A549 treated with DMSO at 1 μM for 4 hours (cell line): ENCODE measurements at places on chromosomes 3 and 15. TPM values are rescaled to one million over a fixed set of nuclear protein-coding genes. Genes with fewer than 3 reads are reported as not detected.

The H1-8 gene
- total RNA-seq = not detected in 5 replicates

The GOLGA8T gene
- 0.66 to 1.7 TPM (median 1.3 TPM) in 5 replicates for total RNA-seq

The ERICH6 gene
- total RNA-seq = 0.07 to 0.08 TPM in 2 of 5 replicates, not detected in the others

The NPAP1 gene
- total RNA-seq = not detected in 5 replicates

The TMEM41A gene
- 20.3 to 24.0 TPM (median 21.5 TPM) in 5 replicates for total RNA-seq

The LRRC31 gene
- total RNA-seq = 0.05 TPM in 1 of 5 replicates, not detected in the others
